Muscle of back (tissue), 13 donors: ENCODE measurements at places on chromosomes 3 and 15. TPM values are rescaled to one million over a fixed set of nuclear protein-coding genes. Genes with fewer than 3 reads are reported as not detected.

DNA sequence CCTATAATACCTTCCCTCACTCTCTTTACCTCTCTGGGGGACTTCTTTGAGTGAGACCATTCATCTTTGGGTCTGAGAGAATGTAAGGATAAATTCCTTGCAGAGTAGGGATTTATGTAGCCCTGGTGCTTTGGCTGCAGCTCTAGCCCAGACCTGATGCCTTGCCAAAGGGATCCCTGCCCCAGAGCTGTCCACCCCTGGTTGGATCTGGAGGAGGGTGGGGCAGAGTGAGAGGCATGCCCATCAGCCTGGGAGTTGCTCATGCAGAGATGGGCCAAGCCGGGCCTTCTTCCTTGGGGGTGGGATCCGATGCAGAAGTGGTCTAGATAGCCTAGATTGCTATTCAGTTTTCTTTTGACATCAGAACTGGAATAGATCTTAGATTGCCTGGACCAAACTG is 31.5 kb downstream of the RTP1 start:
- no peak for DNase-seq

GRCh38 chr15:51386960-51387698 is 45.7 kb downstream of the GLDN start:
- no peak for DNase-seq

DNA sequence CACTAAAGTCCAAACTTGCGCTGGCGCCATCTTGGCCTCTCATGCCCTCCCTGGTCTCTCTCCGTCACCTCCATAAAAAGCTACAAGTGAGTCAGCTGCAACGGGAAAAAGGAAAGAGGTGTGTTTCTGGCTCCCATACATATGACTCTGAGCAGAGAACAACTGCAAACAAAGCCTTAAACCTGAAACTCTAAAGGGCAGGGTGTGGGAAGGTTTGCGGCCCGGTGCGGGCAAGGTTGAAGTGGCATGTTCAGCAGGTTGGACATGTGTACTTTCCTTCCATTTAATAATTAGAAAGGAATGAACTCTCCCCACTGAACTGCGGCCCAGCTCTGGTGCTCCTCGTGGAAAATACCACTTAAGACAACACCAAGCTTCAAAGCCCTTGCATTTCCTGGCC is 59.0 kb upstream of the PPARG start:
- DNase-seq, result no peak

DNA sequence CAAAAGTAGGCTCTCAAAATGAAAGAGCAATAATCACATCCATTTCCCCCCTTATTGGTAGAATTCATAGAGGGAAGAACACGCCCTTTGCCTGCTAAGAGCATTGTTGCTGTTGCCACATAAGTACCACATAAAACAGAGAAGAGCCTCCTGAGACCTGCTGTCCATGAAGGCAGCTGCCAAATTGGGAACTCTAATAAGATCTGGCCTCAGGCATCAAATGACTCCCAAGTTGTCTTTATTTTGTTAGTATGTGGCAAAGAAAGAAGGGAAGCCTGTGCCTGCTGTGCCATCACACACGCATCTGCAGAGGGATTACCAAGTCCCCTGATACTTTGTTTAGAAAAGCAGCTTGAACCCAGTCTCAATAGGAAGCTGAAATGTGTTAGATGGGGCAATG is 23.9 kb downstream of the VGLL3 start:
- DNase-seq, result no peak

The ALDH1L1 gene
- polyA plus RNA-seq, result 0.17 TPM

The B3GNT5 gene
- polyA plus RNA-seq, result 11.3 TPM

The IMPG2 gene
- polyA plus RNA-seq, result 0.76 TPM

The RARRES1 gene
- 2.3 TPM for polyA plus RNA-seq
